ENCODE measurements at places on chromosomes 7 and 10.

DNA sequence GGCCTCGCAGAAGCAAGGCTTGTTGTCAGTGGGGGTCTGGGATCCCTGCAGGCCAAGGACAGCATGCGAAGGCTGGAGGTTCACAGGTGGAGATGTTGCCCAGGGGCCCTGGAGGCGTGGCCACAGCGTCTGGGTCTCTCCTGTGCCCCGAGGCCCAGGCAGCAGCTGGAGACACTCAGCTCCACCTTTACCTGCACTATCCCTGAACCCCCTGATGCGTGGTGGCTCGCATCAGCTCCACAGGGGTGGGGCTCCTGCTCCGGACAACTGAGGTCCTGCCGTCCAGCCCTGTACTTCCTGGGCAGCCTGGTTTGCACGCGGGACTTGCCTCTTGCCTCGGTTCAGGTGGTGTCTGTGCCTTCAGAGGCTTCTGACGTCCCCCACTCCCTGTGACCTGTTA, 54.6 kb upstream of the ZNF32 start:
- DNase-seq = no peak

GRCh38 chr7:132072873-132073272, 503.4 kb downstream of the PLXNA4 start:
- DNase-seq = no peak

DNA sequence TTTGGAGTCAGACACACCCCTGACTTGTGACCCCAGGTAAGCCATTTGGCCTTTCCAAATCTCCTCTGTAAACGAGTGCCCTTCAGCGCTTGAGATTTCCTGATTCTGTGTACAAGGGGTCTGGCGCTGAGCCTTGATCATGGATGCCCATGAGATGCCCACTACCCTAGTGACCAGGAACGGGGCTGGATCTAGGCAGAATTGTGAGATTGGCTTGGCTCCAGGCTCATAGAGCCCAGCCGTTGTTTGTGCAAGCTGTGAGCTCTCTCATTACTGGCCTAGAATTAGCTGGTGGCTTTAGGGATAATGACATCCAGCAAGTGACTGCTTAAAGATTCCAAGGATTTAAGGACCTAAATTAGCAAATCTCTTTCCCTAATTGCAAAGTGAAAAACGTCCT, 84.9 kb downstream of the CAMK1D start:
- DNase-seq = no peak

GRCh38 chr10:72059843-72060822, 28.2 kb downstream of the SPOCK2 start:
- DNase-seq = no peak

GRCh38 chr7:46145412-46145811, 224.3 kb upstream of the IGFBP3 start:
- DNase-seq = no peak

GRCh38 chr10:113047963-113048781, 98.1 kb downstream of the TCF7L2 start:
- no peak for DNase-seq

DNA sequence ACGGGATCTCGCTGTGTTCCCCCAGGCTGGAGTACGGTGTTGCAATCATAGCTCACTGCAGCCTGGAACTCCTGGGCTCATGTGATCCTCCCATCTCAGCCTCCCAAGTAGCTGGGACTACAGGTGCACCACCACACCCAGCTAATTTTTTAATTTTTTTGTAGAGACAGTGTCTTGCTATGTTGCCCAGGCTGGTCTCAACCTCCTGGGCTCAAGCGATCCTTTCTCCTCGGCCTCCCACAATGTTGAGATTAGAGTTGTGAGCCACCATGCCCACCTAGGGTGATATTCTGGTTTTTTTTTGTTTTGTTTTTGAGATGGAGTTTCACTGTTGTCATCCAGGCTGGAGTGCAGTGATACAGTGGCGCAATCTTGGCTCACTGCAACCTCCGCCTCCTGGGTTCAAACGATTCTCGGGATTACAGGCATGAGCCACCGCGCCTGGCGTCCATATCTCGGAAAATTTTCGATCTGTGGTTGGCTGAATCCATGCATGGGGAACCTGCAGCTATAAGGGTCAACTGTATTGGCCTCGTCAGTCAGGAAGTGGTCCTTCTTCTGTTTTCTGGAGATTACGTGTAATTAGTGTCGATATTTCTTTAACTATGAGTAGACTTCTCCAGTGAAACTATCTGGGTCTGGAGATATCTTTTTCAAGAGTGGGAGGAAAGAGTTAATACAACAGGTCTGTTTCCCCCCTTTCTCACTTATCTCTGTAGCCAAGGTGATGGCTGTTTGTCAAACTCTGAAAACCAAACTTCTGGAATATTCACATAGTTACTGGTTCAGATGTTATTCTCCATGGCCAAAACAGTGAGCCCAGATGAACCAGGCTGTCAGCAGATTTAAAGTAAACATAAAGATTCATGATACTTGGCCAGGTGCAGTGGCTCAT, 21.0 kb upstream of the FIS1 start:
- no peak for DNase-seq
